ENCODE measurements at places on chromosomes 5 and 9. TPM values are rescaled to one million over a fixed set of nuclear protein-coding genes. Genes with fewer than 3 reads are reported as not detected.

STXBP1 gene
- total RNA-seq = 29.8 TPM

ANAPC2 gene
- total RNA-seq = 31.2 TPM

CYLC2 gene
- total RNA-seq = not detected

ZFP37 gene
- 1.6 TPM for total RNA-seq

TMEFF1 gene
- 6.2 TPM for total RNA-seq

Measured in thoracic aorta endothelial cell (primary cell).